ENCODE measurements at places on chromosomes 6 and 20.

GRCh38 chr6:3419624-3420272 lies 37.1 kb downstream of the SLC22A23 start:
- DNase-seq = no peak

GRCh38 chr6:105892577-105893262 lies 193.4 kb upstream of the PRDM1 start:
- no peak for DNase-seq

DNA sequence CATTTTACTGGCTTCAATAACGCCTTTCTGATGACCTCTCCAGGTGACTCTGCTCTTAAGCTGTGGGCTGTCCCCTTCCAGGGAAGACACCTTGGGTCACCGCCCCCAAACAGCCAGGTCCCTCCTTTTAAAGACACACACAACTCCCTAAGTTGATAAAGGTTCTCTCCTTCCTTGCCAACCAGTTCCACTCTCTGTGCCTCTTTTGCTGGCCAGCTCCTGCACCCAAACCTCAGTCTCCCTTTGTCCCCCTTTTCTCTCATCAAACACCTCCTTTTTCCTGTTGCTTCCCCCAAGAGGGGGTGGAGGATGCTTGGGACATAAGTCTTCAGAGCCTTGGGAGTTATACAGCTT lies 1.0 kb downstream of the NCOA6 start:
- DNase-seq = peak; percentile 65

GRCh38 chr6:139530561-139530960 lies 156.1 kb upstream of the CITED2 start:
- no peak for DNase-seq

All from neural progenitor cell (in vitro differentiated cells).